DMS153 (cell line): ENCODE measurements at places on chromosomes 3 and 15.

- no peak for DNase-seq
Measured at GRCh38 chr3:14950274-14950673, 2.9 kb downstream of the NR2C2 start.

- DNase-seq: no peak
Measured at GRCh38 chr15:86317384-86317740, 237.7 kb downstream of the AGBL1 start.

DNA sequence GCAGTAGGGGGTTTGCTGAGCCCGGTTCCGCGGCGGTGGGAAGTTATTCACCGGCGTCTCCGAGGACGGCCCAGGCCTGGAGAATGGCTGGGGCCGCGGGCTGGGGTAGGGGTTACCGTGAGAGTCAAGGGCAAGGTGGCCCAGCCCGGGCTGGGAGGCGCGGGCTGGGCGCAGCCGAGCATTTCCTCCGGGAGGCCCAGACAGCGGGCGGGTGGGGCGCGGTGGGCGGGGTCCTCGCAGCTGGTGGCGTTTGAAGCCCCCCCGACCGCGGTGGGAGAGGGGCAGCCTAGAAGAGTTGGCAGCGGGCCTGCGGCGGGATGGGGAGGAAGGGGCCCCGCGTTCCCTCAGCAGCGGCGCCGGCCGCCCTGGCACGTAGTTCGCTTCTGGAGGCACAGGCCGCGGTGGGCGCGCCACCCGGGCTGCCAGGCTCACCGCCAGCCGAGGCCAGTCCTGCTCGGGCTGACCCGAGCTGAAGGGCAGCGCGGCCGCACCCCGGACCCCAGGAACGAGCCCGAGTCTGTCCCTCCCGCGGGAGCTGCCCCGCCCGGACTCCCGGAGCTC is 960 bp upstream of the KLF13 start:
- no peak for DNase-seq

DNA sequence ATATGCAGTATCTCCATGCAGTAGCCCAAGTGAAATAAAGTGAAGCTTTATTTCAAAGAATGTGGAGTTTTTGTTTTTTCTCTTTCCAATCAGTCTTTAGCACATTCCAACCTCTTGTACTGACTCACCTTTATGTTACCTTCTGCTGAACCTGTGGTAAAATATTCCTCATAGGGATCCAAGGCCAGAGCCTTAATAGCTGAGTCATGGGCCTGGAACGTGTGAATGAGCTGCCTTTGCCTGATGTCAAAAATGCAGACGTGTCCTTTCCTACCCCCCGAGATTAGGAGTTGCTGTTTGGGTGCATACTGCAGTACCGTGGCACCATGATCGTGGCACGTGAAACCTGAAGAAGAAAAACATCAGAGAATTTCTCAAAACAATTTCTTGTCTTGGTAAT is 108.5 kb downstream of the GLDN start:
- no peak for DNase-seq

DNA sequence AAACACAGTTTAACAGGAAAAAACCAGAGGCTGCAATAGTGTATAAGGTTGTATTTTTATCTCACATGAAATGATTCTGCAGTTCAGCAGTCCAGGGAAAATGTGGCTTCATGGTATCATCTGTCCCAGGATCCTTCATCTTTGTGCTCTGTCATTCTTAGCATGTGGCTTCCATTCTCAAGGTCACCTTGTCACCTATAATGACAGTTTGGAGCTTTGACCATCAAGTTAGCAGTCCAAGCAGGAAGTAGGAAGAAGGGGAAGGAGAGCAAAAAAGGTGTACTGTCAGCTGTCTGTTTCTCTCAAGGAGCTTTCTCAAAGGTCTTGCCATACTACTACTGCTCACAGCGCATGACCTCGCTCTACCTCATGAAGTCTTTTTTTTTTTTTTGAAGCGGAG is 58.6 kb upstream of the CRTC3 start:
- no peak for DNase-seq

DNA sequence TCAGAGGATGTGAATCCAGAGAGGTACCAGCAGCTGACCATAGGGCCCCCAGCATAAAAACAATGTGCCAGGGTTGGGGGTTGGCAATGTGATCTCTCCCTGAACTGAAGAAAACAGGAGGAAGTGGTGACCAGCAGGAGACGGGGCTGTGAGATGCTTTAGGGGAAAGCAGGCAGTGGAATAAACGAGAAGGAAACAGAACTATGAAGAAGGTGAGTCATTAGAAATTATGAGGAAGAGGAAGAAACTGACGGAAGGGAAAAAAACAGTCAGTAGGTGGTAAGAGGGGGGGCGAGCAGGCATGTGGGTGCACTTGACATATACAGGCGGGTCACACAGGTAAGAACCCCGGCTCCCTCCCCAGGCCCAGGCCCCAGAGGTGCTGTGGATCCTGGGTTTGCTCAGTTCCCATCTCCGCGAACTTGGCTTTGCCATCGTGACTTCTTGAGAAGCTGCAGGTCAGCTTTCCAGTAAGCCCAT is 42.2 kb upstream of the B3GNT5 start:
- no peak for DNase-seq

DNA sequence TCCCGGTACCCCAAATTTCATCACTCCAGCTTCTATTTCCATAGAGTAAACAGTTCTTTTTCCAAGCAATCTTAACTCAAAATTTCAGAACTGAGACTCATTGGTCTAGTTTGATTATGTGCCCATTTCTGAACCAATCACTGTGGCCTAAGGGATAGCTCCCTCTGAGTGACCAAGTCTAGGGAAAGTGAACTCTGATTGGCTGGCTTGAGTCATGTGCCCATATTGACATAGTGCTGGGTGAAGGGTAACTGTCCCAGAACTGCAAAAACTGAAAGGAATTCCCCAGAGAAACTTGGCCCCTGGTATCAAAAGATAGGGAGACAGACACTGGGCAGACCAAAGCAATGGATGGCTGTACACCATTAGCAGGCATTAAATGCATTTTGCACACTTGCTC is 171.2 kb upstream of the WNT5A start:
- no peak for DNase-seq

GRCh38 chr3:22231061-22231460 is 480.1 kb upstream of the ZNF385D start:
- DNase-seq: no peak

DNA sequence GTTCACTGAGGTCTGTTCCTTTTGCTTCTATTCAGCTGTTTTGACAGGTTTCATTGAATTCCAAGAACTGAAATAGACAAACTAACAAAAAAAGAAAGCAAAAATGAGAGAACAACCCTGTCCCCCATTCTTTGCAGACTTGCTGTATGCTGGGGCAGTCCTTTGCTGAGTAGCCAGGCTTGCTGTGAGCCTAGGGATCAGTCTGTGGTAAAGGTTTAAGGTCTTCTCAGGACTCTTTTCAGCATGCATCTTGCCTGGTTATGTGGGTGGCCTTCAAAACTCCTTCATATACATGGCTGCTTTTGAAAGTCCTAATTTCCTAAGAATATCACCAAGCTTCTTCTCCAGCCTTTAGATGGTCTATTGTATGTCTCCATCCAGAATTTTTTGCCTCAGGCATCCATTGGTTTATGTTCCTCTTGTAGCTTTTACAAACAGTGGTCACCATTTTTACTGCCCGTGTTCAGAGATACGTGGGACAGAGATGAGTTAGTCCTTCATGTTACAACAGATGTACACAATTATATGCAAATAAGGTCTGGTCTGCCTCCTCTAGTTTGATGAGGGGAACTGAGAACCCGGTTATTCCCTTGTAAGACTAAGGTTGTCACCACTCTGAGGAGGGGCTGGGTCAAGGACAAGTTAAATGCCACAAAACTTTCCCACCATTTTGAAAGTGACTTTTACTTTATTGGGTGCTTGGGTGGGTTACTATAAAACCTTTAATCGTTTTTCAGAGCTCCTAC is 41.4 kb downstream of the SACM1L start:
- DNase-seq: no peak

- no peak for DNase-seq
Measured at GRCh38 chr15:63187589-63188226, 1.7 kb upstream of the RAB8B start.

DNA sequence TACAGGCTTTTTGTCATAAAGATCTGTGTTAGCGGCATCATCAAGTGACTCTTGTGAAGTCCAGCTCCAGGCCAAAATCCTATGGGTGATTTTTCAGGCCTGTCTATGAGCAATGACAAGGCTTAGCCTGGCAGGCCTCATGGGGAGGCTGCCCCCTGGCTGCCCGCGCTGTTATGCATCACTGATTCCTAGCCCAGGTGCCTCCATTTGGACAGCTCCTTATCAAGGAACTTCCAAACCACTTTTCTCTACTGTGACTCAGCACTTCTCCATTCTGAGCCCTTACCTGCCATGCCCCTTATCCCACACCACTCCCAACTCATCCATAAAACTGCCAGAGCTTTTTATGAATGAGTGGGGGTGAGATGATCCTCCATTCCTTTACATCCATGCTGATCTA is 91.5 kb upstream of the C3orf80 start:
- no peak for DNase-seq

DNA sequence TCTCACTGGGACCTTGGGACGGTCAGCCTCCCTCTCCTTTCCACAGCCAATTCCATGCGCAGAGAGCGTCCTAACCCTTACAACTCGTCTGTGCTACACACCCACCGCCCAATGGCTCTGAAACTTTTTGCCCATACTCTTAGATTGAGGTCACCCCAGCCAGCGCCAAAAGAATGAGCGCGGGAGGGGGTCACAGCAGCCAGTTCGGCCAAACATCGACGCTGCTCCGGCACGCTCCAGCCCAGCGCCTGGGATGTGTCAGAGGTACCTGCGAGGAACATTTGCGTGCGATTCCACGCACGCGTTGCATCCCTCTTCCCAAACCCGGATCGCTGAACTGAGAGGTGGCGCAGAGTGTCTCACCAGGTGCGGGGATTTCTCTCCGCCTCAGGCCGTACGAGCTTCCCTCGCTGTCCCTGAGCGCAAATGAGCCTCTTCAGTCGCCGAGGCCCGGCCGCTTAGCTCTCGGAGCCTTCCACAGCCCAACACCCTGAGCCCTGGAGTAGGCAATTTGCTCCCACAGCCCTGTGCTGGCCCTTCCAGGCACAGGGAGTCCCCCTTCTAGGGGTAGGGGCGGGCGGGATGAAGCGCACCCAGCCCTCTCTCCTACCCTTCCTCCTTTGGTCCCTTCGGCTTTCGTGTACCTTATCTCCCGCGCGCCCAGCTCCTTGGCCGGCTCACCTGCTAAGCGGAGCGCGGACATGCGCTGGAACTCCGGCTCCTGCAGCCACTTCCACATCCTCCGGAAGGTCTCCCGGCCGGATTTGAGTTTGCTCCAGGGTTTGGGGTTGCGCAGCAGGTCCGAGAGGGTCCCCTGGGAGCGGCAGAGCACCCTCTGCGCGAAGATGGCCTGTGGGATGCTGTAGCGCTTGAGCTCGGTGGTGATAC is 1.8 kb downstream of the ONECUT1 start:
- DNase-seq: no peak

- DNase-seq: no peak
Measured at GRCh38 chr3:49661281-49661680, 12.9 kb upstream of the APEH start.

DNA sequence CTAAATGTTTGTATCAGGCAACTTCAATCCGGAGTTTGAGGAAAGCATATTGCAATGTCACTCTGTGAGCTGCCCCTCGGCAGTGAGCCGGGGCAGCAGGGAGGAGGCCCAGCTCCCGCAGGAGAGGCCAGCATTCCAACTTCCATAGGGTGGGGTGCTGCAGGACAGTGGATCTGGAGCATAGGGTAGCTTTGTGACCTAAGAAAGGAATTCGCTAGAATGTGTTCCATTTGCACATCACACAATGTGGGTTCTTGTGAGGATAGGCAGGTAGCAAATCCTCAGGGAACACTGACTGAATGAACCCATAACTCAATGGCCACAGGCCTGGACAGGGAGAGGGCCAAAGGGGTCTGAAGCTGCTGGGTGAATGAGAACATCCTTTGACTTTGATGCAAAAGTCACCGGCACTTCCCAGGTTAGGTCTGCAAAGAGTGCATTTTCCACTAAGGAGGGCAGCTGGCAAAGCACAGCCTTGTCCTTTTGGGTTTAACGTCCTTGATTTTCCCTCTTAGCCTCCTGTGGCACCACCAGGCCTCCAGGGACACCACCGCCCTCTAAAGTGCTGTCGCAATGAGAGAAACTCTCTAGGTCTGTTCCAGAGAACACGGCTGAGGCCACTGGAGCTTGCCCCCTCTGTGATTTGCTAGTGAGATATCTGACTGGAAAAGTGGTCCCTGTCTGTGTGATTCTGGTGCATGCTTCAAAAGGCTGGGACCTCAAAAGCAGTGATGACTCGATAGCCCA is 36.2 kb downstream of the GABRB3 start:
- no peak for DNase-seq

DNA sequence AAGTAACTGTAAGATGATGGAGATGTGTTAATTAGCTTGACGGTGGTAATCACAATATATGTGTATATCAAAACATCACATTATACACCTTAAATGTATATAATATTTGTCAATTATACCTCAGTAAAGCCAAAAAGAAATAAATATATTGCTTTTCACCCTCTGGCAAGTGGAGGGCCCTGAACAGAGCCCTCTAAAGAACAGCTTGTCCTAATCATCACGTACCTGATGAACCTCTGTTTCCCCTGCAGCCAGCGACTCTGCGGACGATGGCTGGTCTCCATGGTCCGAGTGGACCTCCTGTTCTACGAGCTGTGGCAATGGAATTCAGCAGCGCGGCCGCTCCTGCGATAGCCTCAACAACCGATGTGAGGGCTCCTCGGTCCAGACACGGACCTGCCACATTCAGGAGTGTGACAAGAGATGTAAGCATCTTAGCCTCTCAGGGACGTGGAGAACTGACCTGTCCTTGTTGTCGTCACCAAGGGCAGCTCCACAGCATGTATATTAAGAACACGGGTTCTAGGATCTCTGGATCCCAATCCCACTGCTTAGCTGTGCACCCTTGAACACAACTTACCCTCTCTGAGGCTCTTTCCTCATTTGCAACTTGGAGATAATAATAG is 6.3 kb downstream of the THBS1 start:
- DNase-seq: no peak

- peak; percentile 33 for DNase-seq
Measured at GRCh38 chr3:194137008-194137505, 1.1 kb downstream of the HES1 start.

GRCh38 chr3:148131990-148132638 is 565.6 kb upstream of the AGTR1 start:
- no peak for DNase-seq

- DNase-seq: no peak
Measured at GRCh38 chr3:154884952-154885351, 195.2 kb upstream of the MME start.

DNA sequence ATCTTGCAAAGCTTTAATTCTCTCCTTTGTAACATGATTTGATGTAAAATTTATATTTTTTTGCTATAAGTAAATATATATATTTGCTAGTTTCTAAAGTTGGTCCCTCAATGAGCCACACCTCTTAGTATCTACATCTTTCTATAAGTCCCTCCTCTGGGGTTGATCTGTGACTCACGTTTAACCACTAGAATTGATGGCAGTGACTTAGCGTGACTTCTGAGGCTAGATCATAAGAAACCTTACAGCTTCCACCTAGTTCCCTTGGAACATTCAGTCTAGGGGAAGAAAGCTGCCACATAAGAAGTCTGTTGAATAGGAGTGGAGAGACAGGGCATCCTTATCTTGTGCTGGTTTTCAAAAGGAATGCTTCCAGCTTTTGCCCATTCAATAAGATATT is 56.6 kb upstream of the TNIK start:
- DNase-seq: no peak

GRCh38 chr15:83582381-83582780 is 71.5 kb upstream of the ADAMTSL3 start:
- DNase-seq: no peak
